ENCODE measurements at places on chromosomes 2 and 18.

GRCh38 chr2:204000446-204000845, 63.9 kb downstream of the ICOS start:
- DNase-seq, result no peak

DNA sequence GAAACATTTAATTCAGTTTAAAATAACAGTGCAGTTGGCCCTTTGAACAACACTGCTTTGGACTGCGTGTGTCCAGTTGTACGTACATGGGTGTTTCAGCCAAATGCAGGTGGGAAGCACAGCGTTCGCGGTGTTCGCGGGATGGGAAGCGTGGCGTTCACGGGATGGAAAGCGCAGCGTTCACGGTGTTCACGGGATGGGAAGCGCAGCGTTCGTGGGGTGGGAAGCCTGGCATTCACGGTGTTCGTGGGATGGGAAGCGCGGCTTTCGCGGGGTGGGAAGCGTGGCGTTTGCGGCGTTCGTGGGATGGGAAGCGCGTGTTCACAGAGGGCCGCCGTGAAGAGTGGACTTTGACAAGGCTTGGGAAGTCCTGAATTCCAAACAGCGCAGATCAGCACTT, 47.6 kb downstream of the CTDP1 start:
- DNase-seq, result no peak

- no peak for DNase-seq
These were observed 145.8 kb downstream of the ESCO1 start for GRCh38 chr18:21454725-21455124.

- DNase-seq, result no peak
These were observed 75.8 kb downstream of the KCNG2 start for GRCh38 chr18:79873449-79874110.

- no peak for DNase-seq
These were observed 11.5 kb downstream of the ANKRD29 start for GRCh38 chr18:23650968-23651927.

DNA sequence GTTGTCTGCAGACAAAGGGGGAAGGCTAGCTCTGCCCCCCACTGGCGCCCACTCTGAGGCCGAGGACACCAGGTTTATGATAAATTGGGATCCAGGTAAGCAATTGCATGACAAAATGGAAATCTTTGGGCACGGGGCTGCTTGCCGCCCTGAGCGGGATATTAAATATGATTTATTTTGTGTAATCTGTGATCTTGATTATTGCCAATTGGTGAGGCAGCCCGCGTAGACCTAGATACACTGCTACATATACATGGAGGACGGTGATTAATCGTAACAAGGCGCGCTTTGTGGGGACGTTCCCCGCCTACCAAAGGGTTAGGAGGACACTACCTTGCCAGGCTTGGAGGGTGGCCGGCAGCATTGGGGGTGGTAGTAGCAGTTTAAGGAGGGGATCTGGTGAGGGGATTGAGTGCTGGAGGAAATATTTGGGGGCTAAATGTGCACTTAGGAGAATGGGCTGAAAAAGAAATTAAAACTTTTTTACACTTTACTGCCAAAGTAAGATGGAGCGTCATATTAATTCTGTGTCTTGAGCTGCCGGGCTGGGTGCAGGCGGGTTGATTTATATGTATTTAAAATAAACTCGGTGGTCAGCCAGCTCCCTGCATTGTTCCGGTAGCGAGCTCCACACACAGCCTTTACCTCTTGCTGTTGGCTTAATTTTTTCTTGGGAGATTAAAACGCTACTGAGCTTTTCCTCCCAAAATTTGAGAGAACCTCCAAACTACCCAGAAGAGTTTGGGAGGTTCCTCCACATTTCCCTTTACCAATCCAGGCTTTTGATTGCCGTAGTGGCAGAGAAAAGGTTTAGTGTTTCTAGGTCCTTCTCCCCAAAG, 4.1 kb downstream of the HOXD3 start:
- no peak for DNase-seq

DNA sequence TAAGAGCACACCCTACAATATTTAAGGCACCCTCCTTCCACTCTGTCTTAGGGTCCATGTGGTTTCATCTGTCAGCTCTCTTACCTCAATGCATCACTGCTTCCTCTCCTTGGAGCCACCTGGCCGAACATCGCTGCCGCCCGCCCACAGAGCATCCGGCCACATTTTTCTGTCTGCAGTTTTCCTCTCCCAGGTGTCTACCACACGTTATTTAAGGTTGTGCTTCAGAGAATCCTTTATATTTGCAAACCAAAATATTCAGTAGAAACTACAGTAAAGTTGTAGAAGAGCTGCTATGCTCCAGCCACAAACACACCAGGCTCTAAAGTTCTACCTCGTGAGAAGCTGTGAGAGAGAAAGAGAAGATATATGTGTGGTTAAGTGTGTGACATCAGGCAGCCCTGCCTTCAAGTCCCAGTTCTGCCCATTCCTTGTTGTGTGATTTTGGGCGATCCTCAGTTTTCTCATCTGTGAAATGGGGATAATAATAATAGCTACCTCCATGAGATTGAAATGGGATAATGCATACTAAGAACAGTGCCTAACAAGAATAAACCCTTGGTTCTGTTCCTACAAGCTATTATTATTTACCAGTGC, 4.9 kb upstream of the STK17B start:
- DNase-seq, result no peak

DNA sequence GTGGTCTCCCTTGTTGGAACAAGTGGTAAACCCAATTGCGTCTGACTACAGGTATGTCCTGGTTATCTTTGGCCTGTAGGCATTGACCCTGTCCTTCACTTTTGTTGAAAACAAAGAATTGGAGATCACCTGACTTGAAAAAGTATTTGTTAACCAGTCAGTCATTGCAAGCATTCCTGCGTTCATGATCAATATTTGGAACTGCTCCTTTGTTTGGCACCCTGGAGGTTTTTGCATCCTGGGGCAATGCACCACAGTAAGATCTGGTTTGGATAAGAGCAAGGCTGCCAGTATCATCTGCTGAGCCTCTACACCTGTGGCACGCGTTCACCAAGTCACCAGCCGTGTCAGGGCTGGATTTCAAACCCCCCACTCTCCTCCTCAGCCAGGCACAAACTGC, 115.7 kb downstream of the DNAH6 start:
- DNase-seq, result no peak

GRCh38 chr2:172445851-172446250, 18.5 kb downstream of the ITGA6 start:
- no peak for DNase-seq

Measured in cerebellar nuclear complex (tissue), 1 donor.